Adrenal gland (tissue), 19 donors: ENCODE measurements at places on chromosomes 13 and 19.
A peak's percentile ranks its signal among the peaks of the same experiment; 100 is the strongest.

DNA sequence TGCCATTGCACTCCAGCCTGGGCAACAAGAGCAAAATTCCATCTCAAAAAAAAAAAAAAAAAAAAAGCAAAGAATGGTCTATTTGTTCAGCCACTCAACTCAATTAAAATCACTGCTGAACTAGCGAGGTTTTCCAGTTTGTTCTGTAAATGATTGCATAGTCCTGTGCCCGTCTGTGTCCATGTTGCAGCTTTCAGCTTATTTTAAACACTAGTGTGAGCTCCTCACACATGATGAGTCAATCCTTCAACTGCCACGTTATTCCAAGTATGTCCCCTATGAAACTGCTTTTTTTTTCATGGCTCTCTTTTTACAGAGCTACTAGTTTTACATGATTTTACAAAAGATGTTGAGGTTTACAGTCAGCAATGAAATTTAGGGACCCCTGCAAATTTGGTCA, 12.2 kb downstream of the SUGP2 start:
- no peaks in the 10 kb centered on the region for H3K36me3 ChIP-seq
- no peak for DNase-seq
- H3K4me1 ChIP-seq: no peaks in the 10 kb centered on the region
- no peak overlapping the region for H3K4me3 ChIP-seq
- no peak overlapping the region for H3K27ac ChIP-seq

DNA sequence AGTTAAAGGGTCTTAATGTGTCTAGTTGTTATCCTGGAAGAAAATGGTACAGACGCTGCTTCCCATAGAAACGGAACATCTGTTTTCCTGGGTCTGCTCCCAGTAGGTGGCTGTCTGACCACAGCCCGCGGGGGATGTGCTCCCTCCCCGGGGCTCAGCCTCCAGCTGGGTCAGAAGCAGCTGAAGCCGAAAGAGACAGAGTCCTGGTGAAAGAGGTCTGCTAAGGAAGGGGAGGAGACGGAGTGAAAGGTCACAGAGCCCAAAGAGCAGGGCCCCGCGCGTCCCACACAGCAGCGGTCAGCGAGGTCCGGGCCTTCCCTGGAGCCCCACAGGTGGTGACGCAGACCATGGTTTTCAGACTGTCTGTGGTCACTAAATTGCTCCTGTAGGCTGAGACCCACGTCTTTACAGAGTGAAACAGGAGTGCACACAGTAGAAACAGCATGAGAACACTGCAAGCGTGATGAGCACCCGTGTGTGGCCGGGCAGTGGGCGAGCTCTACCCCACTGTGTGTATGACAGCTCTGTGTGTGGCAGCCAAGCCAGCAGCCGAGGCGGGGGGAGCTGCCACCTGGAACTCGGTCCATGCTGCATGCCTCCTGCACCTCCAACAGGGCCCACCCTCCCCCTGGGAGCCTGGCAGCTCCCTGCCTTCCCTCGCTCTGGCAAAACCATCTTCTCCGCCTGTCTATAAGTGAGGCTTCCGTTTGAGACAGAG, 52.0 kb upstream of the C13orf46 start:
- peak overlapping the region; percentile 35 for H3K27ac ChIP-seq
- H3K4me1 ChIP-seq: no peaks in the 10 kb centered on the region
- no peak for DNase-seq
- H3K36me3 ChIP-seq: no peaks in the 10 kb centered on the region

GRCh38 chr13:21020176-21020575, 41.2 kb downstream of the LATS2 start:
- H3K27ac ChIP-seq: no peak overlapping the region
- no peaks in the 10 kb centered on the region for H3K27me3 ChIP-seq
- no peak overlapping the region for H3K4me3 ChIP-seq
- H3K4me1 ChIP-seq: peaks cover 26% of the 10 kb centered on the region
- no peak for DNase-seq

GRCh38 chr13:83508771-83509301, 373.4 kb downstream of the SLITRK1 start:
- no peak overlapping the region for H3K27ac ChIP-seq
- no peak overlapping the region for H3K4me3 ChIP-seq
- no peaks in the 10 kb centered on the region for H3K4me1 ChIP-seq
- no peak for DNase-seq
- no peaks in the 10 kb centered on the region for H3K36me3 ChIP-seq

DNA sequence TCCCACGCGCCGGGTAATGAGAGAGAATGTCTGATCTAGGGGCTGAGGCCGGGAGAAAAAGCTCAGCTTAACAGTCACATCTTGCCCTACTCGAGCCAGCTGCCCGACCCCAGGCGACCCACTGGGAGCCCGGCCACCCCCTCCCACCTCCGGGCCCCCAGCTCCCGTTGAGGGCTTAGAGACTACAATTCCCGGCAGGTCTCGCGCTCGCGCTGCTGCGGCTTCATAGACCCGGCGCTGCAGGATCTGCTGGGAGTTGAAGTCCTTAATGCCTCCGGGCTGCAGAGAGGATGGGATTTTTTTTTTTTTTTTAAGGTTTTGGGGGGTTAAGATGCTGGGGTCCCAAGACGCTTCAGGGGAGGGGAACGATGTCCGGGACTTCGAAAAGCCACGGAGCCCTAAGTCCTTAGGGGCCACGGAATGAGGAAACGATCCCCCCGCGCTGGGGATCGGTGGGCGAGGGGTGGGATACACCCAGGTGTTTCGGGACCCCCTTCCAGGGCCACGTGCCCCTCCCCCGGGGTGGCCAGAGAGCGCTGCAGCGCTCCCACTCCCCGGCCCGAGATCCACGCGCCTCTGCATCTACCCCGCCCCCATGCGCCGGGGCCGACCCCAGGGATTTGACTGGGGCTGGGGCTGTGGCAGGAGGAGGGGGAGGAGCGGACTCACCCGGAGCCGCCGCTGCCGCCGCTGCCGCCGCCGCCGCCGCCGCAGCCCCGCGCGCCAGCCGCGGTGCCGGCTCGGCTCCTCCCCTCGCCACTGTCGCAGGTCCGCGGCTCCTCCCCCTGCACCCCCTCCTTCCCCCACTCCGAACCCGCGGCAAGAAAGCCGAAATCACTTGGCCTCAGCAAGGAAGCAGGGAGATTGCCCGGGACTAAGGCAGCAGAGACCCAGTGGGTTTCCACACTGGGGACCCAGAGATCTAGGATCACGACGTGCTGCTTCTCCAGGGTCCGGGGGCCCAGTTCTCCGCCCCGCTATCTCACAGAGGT, at the start of gene SYT3:
Gene SYT3, minus strand, starts transcription at position 761 of the 992 bp plus-strand sequence. CDS start 2,470 bp downstream, outside the sequence.
- H3K4me3 ChIP-seq: no peak within 1 kb of the TSS
- no peak within 1 kb of the TSS for H3K27ac ChIP-seq
- H3K36me3 ChIP-seq: no peaks in the 10 kb centered on the region
- DNase-seq: peak; percentile 31

- peak; percentile 91 for DNase-seq
- H3K36me3 ChIP-seq: no peaks in the 10 kb centered on the region
- H3K4me3 ChIP-seq: no peak overlapping the region
These were observed 6.4 kb upstream of the MAP2K7 start for GRCh38 chr19:7897292-7897691.

DNA sequence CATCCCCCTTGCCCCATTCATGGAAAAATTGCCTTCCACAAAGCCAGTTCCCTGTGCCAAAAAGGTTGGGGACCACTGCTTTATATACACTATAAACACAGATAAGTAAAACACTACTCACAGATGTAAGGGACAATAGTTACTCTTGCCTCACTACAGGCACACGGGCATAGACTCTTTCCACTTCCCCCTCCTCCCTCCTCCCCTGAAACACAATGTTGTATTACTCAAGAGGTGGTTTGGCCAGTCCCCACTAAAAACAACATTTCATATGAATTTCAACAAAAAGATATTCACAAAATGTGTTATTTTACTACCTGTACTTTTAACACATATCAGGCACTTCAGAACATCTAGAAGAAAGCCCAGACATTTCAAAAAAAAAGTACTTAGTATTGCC, 45.1 kb downstream of the EPSTI1 start:
- H3K27me3 ChIP-seq: no peaks in the 10 kb centered on the region
- H3K4me3 ChIP-seq: no peak overlapping the region
- H3K36me3 ChIP-seq: no peaks in the 10 kb centered on the region
- no peak for DNase-seq

- H3K27me3 ChIP-seq: no peaks in the 10 kb centered on the region
- no peak overlapping the region for H3K4me3 ChIP-seq
- DNase-seq: no peak
- H3K36me3 ChIP-seq: no peaks in the 10 kb centered on the region
- H3K4me1 ChIP-seq: no peaks in the 10 kb centered on the region
These were observed 296.1 kb downstream of the PCDH9 start for GRCh38 chr13:66933994-66934393.

- no peaks in the 10 kb centered on the region for H3K36me3 ChIP-seq
- H3K4me3 ChIP-seq: no peak overlapping the region
- no peaks in the 10 kb centered on the region for H3K4me1 ChIP-seq
- no peaks in the 10 kb centered on the region for H3K27me3 ChIP-seq
- DNase-seq: no peak
These were observed 213.6 kb downstream of the URI1 start for GRCh38 chr19:30155381-30156200.

DNA sequence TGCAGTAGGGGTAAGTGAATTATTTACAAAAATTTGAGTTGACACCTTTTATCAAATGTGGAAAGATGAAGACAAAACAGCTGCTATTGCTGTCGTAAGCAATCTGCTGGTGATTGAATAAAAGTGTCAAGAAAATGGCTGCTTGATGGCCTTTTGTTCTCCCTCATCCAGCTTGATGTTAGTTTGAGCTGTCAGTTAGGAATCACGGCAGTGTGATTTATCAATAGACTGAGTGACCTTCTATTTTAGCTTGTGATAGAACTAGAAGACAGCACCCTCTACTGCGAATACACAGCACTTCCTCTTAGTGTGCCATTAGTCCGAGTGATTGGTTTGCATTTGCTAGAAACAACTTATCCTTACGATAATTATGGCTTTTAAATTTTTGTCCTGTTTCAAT, 76.3 kb downstream of the MZT1 start:
- no peak overlapping the region for H3K4me3 ChIP-seq
- H3K27me3 ChIP-seq: no peaks in the 10 kb centered on the region
- H3K36me3 ChIP-seq: no peaks in the 10 kb centered on the region
- peak; percentile 19 for DNase-seq
- H3K27ac ChIP-seq: no peak overlapping the region

GRCh38 chr19:35784503-35785338, 9.4 kb downstream of the ARHGAP33 start:
- DNase-seq: no peak
- no peak overlapping the region for H3K27ac ChIP-seq
- H3K27me3 ChIP-seq: no peaks in the 10 kb centered on the region
- H3K4me1 ChIP-seq: no peaks in the 10 kb centered on the region
- H3K4me3 ChIP-seq: no peak overlapping the region

DNA sequence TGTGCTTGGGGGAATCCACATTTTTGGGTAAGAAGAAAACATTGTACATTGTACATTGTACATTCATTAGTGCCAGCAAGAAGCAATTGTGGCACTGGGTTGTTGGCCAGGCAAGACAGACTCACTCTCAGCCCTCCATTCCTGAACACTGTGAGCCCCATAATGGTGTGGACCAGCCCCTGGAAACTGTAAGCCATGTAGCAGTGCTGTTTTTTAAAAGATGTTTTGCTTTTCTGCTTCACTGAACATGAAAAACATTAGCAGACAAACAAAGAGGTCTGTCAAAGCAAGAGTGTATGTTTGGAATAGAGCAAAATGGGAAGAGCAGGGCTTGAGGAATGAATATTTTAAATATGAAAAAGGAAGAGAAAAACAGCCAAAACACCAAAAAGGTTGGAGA, 39.1 kb upstream of the IL17D start:
- no peak overlapping the region for H3K27ac ChIP-seq
- H3K36me3 ChIP-seq: no peaks in the 10 kb centered on the region
- no peak overlapping the region for H3K4me3 ChIP-seq
- no peaks in the 10 kb centered on the region for H3K4me1 ChIP-seq
- no peak for DNase-seq

DNA sequence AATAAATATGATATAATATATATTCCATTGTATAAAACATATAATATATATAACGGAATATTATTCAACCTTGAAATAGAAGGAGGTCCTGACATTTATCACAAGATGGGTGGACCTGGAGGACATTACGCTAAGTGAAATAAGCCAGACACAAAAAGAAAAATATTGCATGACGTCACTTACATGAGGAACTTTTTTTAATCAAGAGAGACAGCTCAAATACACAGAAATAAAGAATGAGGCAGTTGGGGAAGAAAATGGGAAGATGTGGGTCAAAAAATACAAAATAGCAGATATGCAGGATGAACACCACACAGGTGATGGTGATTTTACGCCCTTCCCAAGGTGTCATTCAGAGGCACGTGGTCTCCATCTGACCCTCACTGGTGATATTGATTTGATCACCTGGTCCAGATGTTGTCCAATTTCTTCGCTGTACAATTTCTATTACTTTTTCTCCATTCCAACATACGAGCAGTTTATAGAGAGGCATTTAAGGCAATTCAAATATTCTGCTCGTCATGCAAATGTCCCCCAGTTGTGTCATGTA, 513 bp upstream of the ZNF317 start:
- no peaks in the 10 kb centered on the region for H3K27me3 ChIP-seq
- peak overlapping the region; percentile 94 for H3K4me3 ChIP-seq
- peak overlapping the region; percentile 92 for H3K27ac ChIP-seq
- DNase-seq: no peak

GRCh38 chr13:50850445-50850844, 7.0 kb upstream of the DLEU7 start:
- no peaks in the 10 kb centered on the region for H3K4me1 ChIP-seq
- no peaks in the 10 kb centered on the region for H3K36me3 ChIP-seq
- no peak overlapping the region for H3K4me3 ChIP-seq
- H3K27ac ChIP-seq: no peak overlapping the region

GRCh38 chr13:74975111-74975510, 506.9 kb downstream of the TBC1D4 start:
- H3K27me3 ChIP-seq: no peaks in the 10 kb centered on the region
- H3K27ac ChIP-seq: no peak overlapping the region
- DNase-seq: no peak
- H3K4me3 ChIP-seq: no peak overlapping the region

GRCh38 chr13:33202644-33203169, 82.8 kb downstream of the STARD13 start:
- peaks cover 65% of the 10 kb centered on the region for H3K4me1 ChIP-seq
- no peak overlapping the region for H3K4me3 ChIP-seq
- H3K27me3 ChIP-seq: no peaks in the 10 kb centered on the region
- no peaks in the 10 kb centered on the region for H3K36me3 ChIP-seq

DNA sequence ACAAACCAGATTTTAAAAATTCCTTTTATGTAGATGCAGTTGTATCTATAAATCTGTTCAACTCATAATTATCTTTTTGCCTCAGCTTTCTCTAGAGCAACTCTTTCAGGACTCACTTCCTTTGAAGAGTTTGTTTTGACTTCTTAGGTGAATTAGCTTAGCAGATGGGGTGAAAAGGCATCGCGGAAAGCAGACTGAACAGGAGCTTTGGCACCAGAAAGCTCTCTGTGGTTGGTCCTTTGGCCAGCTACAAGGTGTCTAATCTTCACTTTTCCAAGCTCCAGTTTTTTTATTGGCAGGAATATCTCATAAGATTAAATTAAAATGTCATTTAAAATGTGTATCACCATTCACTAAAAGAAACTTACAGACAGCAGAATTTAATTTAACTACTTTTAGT, 60.6 kb upstream of the KLF12 start:
- no peak for DNase-seq
- no peaks in the 10 kb centered on the region for H3K4me1 ChIP-seq
- no peak overlapping the region for H3K4me3 ChIP-seq
- H3K27ac ChIP-seq: no peak overlapping the region
- H3K27me3 ChIP-seq: no peaks in the 10 kb centered on the region

GRCh38 chr19:18441804-18442788, 4.2 kb upstream of the ISYNA1 start:
- peak; percentile 35 for DNase-seq
- peaks cover 21% of the 10 kb centered on the region for H3K4me1 ChIP-seq
- H3K27me3 ChIP-seq: no peaks in the 10 kb centered on the region
- H3K36me3 ChIP-seq: no peaks in the 10 kb centered on the region
- no peak overlapping the region for H3K27ac ChIP-seq
- no peak overlapping the region for H3K4me3 ChIP-seq
